Stimulated activated effector memory CD8-positive, alpha-beta T cell treated with anti-CD3 and anti-CD28 coated beads, Interleukin-12 subunit alpha, Interleukin-12 subunit beta, amount 100 ng/mL, for 72 hours (primary cell): ENCODE measurements at places on chromosomes 16 and 17.

- DNase-seq, result no peak
Measured at GRCh38 chr17:27339198-27339835, 45.4 kb downstream of the WSB1 start.

- DNase-seq, result no peak
Measured at GRCh38 chr17:63928966-63929695, 3.0 kb downstream of the CD79B start.

- DNase-seq, result peak; percentile 58
Measured at GRCh38 chr16:57999366-57999970, 1.0 kb downstream of the ZNF319 start.

- no peak for DNase-seq
Measured at GRCh38 chr17:49452201-49452600, 37.5 kb upstream of the PHB1 start.

DNA sequence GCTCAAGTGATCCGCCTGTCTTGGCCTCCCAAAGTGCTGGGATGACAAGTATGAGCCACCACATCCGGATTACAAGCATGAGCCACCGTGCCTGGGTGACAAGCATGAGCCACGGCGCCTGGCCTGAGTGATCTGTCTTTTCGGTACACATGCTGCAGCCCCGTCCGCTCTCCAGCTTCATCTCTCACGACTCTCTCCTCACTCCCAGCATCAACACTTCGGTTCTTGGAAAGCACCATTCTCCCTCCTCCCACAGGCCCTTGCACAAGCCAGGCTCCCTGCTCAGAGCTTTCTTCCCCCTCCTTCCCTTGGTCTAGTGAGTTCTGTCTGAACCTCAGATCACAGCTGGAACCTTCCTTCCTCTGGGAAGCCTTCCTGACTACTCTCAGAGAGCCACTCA lies 6.5 kb upstream of the NCBP3 start:
- no peak for DNase-seq

- DNase-seq, result no peak
Measured at GRCh38 chr17:73315471-73315870, 3.7 kb upstream of the CDC42EP4 start.

GRCh38 chr16:83779886-83780285 lies 27.9 kb upstream of the HSBP1 start:
- no peak for DNase-seq

GRCh38 chr17:16593356-16594102 lies 24.5 kb upstream of the ZNF287 start:
- no peak for DNase-seq

- DNase-seq, result no peak
Measured at GRCh38 chr16:67897231-67897630, 4.2 kb downstream of the PSKH1 start.
